ENCODE measurements at places on chromosomes 4 and X.

- peak; percentile 31 for DNase-seq
Measured at GRCh38 chr4:68342134-68342533, 7.8 kb downstream of the YTHDC1 start.

DNA sequence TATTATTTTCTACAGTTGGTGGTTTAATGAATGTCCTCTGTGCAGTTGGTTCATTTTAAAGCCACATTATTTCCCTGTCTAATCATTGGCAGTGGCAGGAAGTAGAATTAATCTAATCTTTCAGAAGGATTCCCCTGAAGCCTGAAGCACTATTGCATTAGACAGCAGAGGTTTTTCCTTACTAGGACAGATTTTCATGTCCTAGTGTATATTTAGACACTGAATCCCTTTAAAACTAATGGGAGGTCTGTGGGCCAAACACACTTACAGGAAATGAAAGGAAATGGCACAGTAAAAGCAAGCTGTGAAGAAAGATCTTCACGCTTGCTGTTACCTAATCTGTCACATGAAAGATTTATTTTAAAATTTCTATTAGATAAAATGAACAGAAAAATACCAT lies 165.2 kb downstream of the SLC39A8 start:
- DNase-seq, result no peak

GRCh38 chrX:124938715-124939114 lies 381.0 kb upstream of the TEX13C start:
- no peak for DNase-seq

- DNase-seq, result no peak
Measured at GRCh38 chr4:164606478-164606877, 147.5 kb upstream of the SMIM31 start.

- peak; percentile 44 for DNase-seq
Measured at GRCh38 chr4:78634011-78634664, 82.6 kb downstream of the ANXA3 start.

GRCh38 chr4:151045907-151046306 lies 30.8 kb upstream of the LRBA start:
- no peak for DNase-seq

DNA sequence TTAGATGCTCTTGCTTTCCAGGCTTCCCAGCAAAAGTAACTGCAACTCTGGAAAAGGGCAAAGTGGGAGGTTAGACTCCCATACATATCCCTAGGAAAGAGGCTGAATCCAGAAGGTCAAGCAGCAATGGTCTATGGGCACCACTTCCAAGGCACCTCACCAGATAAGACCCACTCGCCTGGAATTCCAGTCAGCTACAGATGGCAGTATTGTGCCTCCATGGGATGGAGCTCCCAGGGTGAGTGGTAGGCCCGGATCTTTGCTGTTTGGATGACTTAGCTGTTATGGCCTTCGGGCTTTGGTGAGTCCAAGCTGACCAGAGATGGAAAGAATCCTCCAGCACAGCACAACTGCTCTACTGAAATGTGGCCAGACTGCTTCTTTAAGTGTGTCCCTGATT lies 688.0 kb downstream of the PCDH19 start:
- no peak for DNase-seq

GRCh38 chrX:39619182-39620009 lies 478.4 kb downstream of the BCOR start:
- no peak for DNase-seq

- no peak for DNase-seq
Measured at GRCh38 chrX:37315511-37316248, 33.5 kb upstream of the PRRG1 start.

DNA sequence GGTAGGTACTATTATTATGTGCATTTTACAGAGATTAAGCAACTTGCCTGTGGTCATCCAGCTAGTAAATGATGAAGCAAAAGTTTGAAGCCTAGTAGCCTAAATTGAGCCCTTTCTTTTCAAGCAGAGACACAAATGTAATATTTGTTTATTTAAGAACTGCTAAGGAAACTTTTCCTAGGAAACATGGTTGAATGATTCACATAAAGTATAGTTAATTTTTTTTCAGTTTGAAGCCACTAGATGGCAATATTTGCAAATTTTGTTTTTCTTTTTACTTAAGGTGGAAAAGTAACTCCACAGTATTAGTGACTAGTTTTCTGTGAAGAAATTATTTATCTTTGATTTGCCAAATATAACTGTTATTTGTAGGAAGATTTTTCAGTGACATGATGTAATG lies 52.8 kb upstream of the ANKRD17 start:
- DNase-seq, result peak; percentile 48

GRCh38 chr4:52366621-52367020 lies 292.5 kb downstream of the USP46 start:
- DNase-seq, result no peak

- no peak for DNase-seq
Measured at GRCh38 chrX:112786076-112786475, 54.6 kb downstream of the AMOT start.

- no peak for DNase-seq
Measured at GRCh38 chr4:12595489-12595888, 888.7 kb downstream of the RAB28 start.

- no peak for DNase-seq
Measured at GRCh38 chr4:122356317-122356808, 22.4 kb upstream of the ADAD1 start.

DNA sequence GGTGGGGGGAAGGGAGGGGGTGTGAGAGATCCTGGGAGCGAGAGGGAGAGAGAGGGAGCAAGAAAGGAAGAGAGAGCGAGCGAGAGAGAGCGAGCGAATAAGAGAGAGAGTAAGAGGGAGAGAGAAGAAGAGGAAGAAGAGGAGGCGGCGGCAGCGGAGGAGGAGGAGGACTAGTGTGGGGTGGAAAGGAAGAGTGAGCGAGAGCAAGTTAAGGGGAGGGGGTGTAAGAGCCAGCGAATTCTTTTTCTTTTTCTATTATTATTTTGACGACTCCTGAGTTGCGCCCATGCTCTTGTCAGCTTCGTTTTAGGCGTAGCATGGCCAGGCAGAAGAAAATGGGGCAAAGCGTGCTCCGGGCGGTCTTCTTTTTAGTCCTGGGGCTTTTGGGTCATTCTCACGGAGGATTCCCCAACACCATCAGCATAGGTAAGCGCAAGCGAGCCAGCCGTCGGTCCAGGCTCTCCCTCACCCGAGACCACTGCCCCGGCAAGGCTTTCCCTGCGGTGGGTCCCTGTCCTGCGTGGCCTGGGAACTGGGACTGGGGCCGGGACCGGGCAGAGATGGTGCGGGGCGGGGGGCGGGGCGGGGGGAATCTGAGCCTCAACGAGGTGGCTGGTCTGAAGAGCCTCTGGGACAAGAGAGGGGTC lies at the start of gene GRIA3:
TSS of gene GRIA3 (plus strand) at position 60 of the 647 bp plus-strand sequence. CDS start at position 318, 258 bp downstream.
- peak; percentile 36 for DNase-seq

GRCh38 chr4:34157547-34157946 lies 2086.8 kb downstream of the ARAP2 start:
- no peak for DNase-seq

- DNase-seq, result no peak
Measured at GRCh38 chr4:153034681-153035080, 98.6 kb downstream of the FHDC1 start.

DNA sequence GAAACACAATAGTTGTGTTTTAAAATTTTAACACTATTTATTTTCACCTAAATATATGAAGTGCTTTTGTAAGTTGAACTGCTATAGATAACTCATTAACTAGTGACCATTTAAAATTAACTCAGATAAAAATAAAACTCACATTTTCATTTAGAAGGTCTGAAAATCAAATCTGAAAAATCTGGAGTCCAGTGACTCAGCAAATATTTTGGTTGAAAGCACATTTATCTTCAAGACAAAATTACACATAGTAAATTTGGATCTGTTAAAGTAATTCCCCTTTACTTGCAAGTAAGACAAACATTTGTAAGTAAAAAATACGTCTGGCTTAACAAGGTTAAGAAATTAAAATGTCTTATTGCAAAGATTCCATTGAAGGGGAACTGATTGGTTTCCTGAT lies 589.1 kb downstream of the TRIML1 start:
- DNase-seq, result no peak

GRCh38 chr4:184648054-184648312 lies 1.3 kb downstream of the CASP3 start:
- no peak for DNase-seq

GRCh38 chrX:97234471-97235081 lies 350.9 kb downstream of the RPA4 start:
- no peak for DNase-seq

- no peak for DNase-seq
Measured at GRCh38 chrX:54423161-54423888, 16.9 kb upstream of the TSR2 start.

DNA sequence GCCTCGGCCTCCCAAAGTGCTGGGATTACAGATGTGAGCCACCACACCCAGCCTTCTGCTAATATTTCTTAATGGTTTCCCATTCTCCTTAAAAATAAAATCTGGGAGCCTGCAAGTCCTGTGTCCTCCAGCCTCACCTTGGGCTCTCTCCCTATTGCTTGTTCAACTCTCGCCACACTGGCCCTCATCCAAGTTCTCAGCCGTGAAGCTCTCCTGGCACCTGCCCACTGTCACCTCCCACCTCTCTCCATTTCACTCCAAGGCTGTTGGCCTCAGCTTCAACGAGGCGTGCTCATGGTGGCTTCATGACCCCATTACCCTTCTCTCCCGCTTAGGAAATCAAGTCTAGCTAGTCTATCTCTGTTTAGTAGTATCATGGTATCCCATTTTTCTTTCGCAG lies 9.5 kb upstream of the ETNPPL start:
- no peak for DNase-seq

DNA sequence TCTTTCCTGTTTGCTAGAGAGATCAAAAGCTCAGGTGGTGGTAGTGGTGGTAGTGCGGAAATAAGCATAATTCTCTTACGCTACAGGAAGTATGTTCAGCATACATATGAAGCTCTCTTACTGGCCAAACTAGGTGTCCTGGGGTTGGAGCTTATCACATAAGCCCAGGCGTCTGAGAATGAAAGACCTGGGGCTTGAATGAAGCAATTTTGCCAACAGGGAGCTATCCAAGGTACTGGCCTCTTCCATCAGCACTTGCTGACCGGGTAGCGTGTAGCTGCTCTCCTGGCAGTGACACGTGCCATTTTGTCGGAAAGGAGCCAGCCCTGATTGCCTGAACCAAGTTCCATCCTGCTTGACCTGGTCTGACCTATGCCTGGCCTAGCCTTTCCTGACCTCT lies 65.9 kb upstream of the HPF1 start:
- peak; percentile 67 for DNase-seq

DNA sequence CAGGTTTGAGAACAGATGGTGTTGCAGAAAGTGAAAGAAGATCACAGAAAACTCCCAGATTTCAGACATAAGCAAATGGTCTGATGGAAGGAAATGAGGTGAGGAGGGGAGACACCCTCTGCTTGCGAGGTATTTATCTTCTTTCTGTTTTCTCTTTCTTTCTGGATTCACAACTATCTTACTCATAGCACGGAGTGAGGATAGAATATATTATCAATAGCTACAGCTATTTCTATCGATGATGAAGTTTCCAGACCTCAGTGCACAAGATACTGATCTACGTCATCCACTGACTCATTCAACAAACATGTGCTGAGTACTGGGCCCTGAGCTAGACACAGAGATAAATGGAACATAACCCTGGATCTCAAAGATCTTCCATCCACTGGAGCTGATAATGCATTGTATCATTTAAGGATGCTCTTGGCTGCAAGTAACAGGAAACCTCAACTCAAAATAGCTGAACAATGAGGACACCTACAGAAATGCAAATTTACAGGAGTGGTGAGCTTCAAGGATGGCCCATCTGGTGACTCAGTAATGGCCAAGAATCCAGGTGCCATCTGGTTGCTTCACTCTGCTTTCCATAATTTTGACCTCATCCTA lies 21.2 kb downstream of the SLC2A9 start:
- no peak for DNase-seq

- no peak for DNase-seq
Measured at GRCh38 chr4:150063128-150063527, 15.1 kb upstream of the DCLK2 start.

DNA sequence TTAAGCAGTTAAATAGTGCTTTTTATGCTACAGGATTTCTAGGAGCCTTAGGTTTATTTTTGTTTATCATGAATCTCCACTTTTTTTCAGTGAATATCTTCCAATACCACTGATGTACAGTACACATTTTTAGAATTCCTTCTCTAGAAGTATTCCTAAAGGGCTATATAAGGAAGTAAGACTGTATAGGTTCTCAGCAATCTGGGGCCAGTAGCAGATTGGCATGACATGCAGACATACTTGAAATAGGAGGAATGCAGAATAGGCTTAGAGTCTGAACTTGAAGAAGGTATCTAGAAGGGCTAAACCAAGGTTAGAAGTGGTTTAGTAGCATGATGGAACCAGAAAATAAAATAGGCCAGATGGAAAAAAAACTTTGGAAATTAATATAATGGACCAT lies 29.8 kb downstream of the HEPH start:
- no peak for DNase-seq

GRCh38 chr4:59671037-59671436 lies 1529.1 kb upstream of the ADGRL3 start:
- no peak for DNase-seq

- no peak for DNase-seq
Measured at GRCh38 chr4:162010362-162010761, 153.4 kb downstream of the FSTL5 start.

GRCh38 chr4:5711479-5712184 lies 631 bp downstream of the EVC start:
- peak; percentile 73 for DNase-seq

- no peak for DNase-seq
Measured at GRCh38 chrX:48489892-48490291, 13.9 kb downstream of the FTSJ1 start.

DNA sequence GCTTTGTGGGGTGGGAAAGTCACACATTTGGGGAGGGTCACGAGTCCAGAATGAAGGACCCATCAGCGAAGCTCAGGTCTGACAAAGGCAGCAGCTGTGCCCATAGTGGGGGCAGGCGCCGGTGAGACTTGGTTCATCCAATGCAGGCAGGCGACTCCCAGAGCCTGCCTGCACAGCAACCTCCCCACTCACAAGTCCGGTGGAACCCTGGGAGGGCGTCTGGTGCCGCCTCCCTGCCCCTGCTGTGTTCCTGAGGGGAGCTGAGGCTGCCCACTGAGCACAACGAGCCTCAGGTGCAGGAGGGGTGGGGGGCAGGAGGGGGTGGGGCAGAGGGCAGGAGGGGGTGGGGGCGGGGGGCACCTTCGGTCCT lies 13.7 kb downstream of the LRPAP1 start:
- no peak for DNase-seq

DNA sequence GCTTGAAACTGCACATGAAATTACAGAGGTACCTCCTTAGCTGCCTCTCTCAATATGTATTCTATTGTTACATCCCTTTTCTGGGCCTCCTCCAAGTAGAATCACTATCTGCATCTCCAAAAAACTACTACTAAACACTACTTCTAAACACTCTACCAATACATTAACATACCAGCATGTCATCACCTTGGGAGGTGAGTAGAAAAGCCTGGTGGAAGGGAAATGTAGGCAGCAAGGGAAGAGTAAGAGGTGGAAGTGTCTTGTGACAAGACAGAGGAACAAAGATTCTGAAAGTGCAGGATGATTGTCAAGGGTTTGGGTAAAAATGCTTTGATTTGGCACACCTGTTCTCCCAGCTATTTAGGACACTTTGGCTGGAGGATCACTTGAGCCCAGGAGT lies 3.5 kb downstream of the AFM start:
- no peak for DNase-seq
